ENCODE measurements at places on chromosomes 2 and 18. TPM values are rescaled to one million over a fixed set of nuclear protein-coding genes. Genes with fewer than 3 reads are reported as not detected.

DNA sequence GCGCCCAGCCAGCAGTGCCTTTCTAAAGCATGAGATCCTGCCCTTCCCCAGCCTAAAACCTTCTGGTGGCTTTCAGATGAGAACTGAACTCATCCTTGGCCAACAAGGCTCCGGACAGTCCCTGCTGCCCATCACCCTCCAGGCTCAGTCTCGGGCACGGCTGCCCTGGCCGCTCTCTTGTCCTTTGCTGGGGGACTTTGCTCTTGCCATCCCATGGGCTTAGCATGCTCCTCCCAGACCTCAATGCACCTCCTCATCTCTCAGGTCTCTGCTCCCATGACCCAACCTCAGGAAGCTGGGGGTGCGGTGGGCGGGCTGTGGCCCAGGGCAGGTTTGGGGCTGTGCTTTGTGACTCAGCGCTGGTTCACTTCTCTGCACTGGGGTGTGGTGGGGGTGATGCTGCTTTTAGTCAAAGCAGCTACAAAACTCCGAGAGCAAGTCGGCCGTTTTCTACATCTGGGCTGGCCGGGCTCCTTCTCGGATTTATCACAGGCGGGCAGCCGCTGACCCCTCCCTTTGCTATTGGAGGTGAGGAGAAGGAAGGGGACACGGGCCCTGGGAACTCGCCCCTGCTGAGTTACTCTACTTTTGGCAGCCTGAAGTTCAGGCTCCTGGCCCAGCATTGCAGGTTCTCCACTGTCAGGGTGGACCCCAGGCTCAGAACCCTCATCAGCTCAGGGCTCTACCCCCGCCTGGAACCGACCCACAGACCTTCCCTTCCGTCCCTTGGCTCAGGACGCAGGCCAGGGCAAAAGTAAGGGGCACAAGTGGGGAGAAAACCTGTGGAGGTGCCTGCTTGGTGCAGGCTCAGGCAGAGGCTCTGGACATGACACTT is 90.6 kb upstream of the TAF1B start:
- peak; percentile 66 for DNase-seq

DNA sequence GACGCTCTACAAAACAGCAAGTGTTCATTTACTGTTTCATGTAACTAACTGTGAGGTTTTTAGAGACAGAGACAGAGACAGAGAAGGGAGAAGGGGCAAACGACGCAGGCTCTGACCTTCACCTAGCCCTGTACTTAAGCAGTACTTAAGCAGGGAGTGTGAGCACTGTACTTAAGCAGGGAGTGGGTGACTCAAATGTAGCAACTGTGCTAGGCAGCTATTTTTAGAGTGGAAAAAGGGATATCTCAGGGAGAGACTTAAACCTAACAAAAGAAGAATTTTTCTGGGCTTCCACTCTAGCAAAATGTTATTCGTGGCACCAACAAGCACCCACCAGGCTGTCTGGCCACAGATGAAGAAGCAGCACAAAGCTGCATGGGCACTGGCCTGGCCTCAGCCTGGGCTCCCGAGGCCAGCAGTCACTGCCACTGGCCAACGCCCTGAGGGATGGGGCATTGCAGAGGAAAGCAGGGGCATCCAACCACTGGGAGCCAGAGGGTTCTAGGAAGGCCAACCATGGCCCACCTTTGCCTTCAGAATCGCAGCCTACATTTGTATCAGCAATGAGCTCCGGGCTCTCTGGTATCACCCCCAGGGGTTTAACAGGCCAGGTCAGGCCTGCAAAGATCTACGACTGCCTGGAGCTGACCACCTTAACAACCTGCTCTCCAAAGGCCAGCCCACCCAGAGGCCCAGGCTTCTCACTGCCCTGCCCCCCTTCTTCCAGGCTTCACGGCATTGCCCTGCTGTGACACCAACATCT is 154.3 kb downstream of the TTC32 start:
- DNase-seq, result no peak

GRCh38 chr2:152427902-152428301 is 92.9 kb downstream of the FMNL2 start:
- DNase-seq, result no peak

PJVK gene
- 4.1 TPM for total RNA-seq

DNA sequence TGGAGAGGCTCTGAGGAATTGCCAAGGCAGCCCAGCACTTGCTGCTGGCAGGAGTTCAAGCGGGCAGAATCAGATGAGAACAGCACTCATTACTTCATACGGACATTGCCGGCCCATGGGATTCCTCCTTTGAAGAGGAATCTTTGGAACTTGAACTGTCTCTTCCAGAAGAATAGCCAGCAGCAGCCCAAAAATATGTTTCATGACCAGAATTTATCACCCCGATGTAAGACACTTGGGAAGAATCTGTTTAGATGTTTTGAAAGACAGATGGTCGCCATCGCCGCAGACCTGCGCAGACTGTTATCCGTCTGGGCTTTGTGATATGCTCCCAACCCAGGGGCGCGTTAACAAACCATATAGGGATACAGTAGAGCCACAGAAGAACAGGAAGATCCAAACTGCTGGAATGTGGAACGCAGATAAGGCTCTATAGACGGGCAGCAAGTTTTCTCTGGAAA is 3.7 kb upstream of the ADI1 start:
- no peak for DNase-seq

EHD3 gene
- 4.0 TPM for total RNA-seq

- no peak for DNase-seq
Measured at GRCh38 chr2:147923846-147924245, 79.0 kb downstream of the ACVR2A start.

GRCh38 chr2:10269711-10270610 is 32.7 kb upstream of the HPCAL1 start:
- no peak for DNase-seq

DNA sequence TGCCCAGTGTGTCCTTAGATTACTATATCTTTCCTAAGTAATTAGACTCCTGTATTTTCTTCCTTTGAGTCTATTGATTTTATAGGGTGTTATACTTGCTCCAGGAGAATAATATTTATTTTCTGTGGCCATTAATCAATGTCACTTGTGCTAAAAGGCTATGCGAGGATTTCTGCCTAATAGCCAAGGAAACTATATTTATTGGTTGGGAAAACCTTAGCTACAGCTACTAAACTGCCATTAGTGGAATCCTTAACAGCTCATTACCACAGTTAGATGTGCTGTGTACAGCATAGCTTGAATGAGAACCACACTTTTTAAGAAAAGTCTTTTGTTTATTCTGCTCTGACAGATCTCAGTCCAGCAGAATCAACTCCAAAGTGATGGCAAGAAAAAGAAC is 537.3 kb downstream of the ERBB4 start:
- no peak for DNase-seq

DNA sequence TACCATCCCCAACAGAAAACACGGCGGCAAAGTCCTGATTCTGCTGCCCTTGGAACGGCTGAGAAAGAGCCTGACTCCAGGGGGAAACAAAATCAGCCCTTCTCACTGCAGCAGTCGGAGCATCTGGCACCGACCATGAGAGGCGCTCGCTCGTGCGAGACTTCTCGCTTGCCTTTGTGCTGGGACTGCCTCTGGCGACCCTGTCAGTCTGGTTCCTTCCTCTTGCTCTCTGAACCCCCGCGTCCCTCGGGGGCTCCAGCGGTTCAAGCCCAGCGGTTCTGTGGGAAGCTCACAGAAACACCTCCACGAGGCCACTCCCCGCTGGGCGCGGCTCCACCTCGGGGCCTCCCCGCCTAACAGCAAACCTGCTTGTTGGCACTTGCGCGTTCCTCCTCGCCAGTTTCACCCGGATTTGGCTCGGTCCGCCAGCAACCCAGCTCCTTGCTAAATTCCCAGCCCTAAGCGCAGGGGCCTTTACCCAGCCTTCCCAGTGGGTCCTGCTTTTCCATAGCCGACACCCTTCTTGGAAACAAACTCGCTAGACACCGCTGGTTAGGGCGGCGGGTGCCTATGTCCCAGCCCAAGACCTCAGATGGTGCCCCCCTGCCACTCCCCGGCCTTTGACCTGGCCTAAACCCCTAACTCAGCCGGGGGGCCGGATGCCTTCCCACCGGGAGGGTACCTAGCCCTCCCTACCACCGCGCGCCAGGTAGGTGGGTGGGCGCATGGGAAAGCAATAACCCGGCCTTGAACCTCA is 2.2 kb downstream of the RND3 start:
- DNase-seq, result no peak

DYSF gene
- total RNA-seq, result 0.49 TPM

DNA sequence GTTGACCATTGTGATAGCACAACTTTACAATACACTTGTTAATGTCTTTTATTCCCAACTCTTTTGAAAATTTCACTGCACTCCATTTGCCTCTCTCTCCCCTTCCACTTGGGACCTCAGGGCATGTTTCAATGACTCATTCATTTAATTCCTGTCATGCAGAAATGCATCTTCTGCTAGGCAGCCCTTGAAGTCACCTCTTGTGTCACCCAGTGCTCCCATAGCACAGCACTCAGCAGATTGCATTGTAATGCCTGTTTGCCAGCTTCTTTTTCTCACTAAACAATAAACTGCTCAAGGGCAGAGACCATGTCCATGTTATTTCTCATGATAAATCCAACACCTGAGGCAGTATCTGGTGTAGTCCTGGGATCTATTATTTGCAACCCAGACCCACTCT is 85.9 kb upstream of the ACSL3 start:
- no peak for DNase-seq

ACTG2 gene
- not detected for total RNA-seq

DNA sequence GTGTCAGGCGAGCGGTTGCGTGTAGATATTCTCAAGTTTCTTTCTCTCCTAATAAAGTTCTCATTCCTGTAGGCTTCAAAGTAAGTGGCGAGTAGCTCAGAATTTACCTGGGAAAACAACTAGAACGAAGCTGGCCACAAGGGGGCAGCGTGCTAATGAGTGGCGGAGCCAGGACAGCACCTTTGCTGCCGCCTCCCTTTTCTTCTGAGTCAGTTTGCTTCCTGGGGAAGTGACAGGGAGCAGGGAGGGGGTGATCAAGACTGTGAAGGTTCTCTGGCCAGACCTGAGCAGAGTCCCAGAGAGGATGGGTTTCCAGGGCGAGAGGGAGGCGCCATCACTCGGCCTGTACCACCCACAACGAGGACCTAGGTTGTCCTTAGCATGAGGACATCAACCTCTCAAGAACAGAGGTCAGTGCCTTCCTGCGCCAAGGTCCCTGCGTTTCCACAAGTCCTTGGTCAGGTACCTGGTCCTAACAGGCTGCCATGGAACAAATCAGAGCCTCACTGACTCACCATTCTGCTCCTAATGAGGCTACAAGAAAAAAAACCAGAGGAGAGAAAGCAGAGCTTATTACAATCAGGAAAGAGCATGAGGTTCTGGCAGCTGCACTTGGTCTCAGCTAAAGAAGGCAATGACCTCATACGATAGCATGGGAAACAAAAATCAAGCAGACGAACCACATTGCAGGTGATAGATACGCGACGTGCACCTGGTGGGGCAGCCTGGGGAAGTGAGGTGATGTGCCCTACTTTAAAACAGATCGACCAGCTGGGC is 98.7 kb downstream of the PLB1 start:
- peak; percentile 78 for DNase-seq

GRCh38 chr2:199258291-199258690 is 199.4 kb downstream of the SATB2 start:
- no peak for DNase-seq

GREB1L gene
- not detected for total RNA-seq

CCL20 gene
- 3.2 TPM for total RNA-seq

DNA sequence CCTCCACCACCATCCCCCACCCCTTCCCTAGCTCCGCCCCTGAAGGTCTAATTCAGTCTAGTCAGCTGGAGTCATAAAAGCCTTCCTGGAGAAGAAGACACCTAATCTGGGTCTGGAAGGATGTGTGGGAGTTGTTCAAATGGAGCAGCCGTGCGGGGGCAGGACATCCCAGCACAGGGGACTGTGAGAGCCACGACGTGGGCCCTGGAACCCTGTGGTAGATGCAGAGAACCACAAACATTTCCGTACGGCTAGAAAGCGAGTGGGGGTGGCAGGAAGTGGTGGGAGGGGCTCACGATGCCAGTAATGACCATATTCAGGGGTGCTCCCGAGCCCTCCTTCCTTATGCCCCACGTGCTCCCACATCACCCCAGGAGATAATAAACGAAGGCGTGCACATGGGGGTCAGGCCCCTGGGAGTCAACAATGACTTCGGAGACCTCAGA is 20.9 kb upstream of the COL6A3 start:
- peak; percentile 68 for DNase-seq

GRCh38 chr18:51194604-51195003 is 2.9 kb downstream of the MEX3C start:
- DNase-seq, result no peak

DNA sequence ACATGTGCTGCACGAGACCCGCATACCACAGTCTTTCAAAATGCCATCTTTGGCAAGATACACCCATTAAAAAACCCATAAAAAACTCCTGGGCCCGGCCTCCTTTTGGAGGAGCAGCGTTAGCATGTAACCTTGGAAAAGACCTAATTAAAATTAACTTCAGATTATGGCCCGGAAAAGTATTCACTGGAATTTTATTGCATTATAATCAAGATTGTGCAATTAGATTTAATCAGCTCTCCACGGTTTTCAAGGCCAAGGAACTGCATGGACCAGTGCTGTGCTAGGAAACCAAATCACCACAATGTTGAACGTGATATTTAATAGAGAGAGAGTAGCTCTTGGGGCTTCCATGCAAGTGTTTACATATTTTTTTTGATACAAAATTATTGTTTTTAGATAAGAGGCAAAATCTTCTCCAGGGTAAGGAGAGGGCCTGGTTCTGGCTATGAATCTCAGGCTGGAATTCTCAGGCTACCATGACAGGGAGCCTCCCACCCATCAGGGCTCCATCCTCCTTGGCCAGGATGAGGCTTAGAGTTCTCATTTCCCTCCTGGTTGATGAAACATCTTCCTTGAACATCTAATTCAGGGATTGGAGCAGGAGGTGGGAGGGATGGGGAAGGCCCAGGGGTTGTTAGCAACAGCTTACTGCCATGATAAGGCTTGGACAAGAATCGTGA is 82.0 kb upstream of the TTC39C start:
- no peak for DNase-seq

- DNase-seq, result no peak
Measured at GRCh38 chr2:173171924-173172643, 96.4 kb downstream of the MAP3K20 start.

DNA sequence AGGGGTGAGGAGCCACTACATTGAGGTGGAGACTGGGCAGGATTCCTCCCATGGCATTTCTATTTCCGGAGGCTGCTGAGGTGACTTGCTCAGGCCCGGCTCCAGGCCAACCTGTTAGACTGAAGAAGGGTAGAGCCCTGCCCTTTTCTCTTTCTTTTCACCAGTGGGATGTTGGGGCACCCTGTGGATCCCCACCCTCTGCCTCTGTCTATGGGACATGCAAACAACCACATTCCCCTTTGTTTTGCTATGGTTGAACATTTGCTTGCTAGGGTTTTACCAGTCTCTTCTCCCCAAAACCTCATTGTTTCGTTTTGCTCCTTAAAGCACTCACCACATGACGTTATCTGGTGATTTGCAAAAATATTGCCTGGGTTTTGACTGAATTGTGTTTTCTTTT is 183.3 kb downstream of the ARL4C start:
- DNase-seq, result no peak

KCNG2 gene
- not detected for total RNA-seq

Measured in CD4-positive, alpha-beta memory T cell (primary cell).